ENCODE measurements at places on chromosomes 2 and 18.

DNA sequence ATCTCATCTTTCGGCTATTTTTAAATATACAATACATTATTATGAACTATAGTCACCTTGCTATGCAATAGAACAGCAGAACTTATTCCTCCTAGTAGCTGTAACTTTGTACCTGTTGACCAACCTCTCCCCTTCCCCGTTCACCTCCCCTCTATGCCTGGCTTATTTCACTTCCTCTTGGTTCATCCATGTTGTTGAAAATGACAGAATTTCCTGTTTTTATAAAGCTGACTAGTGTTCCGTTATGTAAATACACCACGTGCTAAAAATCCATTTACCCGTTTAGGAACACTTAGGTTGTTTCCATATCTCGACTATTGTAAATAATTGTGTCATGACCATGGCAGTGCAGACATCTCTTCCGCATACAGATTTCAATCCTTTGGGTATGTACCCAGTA lies 10.3 kb downstream of the ALPI start:
- DNase-seq, result no peak

DNA sequence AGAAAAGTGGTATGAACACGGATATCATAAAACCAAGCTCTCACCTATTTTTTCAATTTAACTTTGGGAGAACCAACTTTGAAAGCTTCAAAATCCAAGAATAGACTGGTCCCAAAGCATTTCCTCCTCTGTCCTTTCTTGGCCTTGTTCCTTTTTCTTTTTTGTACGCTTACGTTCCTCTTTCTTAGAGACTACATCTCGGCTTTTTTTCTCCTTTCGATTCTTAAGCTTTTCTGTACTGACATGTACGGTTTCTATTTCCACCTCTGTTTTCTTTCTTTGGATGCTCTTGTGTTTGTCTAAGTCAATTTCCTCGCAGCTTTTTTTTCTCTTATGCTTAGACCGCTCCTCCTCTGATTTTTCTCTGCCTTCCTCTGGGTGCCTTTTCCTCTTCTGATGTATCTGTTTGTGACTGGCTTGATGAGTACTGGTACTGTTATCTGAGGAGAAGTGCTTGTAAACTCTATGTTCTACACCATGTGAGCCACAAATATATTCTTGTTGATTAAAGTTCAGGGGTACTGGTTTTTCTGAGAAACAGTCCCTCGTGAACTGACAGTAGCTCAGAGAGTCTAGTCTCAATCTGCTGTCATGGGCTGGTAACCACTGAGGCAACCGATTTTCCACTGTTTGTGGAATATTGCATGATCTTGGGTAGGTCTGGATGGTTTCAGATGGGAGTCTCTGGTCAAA lies 11.5 kb upstream of the RNU2-63P start:
- DNase-seq, result no peak

- DNase-seq, result no peak
Observed at GRCh38 chr2:237064203-237065070, 21.3 kb upstream of the COPS8 start.

GRCh38 chr2:24985511-24985910 lies 13.8 kb upstream of the DNAJC27 start:
- no peak for DNase-seq

GRCh38 chr2:235841863-235842262 lies 326.3 kb downstream of the GBX2 start:
- DNase-seq, result no peak

DNA sequence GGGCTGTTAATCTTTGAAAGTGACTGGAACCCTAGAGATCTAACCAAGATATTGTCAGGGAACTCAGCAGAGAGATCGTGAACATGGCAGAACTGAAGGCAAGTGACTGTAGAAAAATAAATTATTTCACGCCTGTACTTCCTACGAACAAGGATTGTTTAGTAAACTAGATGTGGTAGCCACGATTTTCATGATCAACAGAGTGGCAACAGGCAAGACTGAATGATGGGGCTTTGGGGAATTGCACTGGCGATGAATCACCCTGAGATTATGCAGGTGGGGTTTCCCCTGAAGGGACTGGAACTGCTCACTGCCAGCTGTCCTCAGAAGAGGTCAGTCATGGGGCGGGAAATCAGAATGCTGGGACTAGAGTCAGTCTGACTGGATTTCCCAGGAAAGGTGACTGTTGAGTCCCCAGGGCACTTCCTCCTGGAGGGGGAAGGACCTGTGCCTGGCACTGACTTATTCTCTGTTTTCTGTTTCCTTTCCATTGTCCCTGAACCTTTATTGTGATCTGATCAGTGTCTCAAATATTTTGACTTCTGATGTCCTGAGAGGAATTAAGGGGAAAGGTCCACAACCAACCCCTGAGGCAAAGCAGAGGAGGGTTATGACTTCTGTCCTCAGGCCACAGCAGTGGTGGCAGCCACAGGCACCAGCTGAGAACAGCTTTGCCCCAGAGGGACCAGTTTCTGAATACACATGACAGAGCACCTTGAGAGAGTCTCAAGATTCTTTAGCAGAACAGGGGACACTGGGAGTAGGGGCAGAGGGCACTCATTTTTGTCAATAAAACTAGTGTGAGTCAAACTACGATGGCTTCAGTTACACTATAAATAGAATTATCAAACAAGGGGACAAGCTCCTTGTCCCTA lies 70.0 kb downstream of the NAB1 start:
- DNase-seq, result no peak

DNA sequence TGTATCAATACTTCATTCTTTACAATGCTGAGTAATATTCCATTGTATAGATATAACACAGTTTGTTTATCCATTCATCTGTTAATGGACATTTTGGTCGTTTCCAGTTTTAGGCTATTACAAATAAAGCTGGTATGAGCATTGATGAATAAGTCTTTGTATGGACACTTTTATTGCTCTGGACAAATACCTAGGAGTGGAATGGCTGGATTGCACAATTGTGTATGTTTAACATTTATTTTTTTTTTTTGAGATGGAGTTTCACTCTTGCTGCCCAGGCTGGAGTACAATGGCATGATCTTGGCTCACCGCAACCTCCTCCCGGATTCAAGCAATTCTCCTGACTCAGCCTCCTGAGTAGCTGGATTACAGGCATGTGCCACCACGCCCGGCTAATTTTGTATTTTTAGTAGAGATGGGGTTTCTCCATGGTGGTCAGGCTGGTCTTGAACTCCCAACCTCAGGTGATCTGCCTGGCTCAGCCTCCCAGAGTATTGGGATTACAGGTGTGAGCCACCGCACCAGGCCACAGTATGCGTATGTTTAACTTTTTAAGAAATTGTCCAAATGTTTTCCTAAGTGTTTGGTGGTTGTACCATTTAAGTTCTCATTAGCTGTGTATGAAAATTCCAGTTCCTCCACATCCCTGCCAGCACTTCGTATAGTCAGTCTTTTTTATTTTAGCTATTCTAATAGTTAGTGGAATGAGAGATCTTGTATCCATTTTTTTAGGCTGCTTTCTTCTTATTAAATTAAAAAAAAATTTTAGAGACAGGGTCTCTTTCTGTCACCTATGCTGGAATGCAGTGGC lies 194.9 kb upstream of the HAAO start:
- no peak for DNase-seq

DNA sequence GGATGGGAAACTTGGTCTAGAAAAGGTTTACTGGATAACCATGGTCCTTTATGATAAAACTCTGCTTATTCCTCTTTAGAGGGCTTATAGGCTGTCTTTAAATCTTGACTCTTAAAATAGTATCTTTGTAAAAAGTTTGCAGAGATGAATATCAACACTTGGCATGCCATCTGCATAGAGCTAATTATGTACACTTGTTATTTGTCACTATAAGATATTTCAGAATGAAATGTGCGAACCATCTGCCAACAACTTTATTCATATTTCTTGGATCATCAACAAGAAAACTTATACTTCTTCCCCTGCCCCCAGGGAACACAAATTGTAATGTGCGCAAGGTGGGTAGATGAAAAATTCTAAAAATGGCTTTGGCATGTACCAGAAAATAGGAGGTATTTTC lies 653.0 kb upstream of the CHAC2 start:
- DNase-seq, result no peak

DNA sequence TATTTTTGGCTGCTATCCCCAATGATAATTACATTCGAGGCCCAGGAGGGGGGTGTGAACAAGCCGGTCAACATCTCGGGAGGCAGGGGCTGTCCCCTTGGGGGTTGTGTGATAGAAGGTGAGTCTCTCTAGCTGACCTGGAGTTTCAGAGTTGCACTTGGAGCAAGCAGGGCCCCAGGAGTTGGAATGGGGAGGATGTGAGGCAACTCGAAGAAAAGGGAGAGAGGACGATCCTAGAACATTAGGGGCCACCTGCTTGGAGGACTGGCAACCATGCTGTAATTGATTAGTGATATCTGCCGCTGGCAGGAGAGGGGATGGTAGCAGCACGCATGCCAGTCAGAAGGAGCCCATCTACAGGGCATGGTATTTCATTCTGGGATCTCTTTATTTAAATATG lies 122.6 kb downstream of the CTIF start:
- no peak for DNase-seq

- no peak for DNase-seq
Observed at GRCh38 chr2:191666732-191667131, 11.2 kb upstream of the NABP1 start.

Data from natural killer cell treated with Interleukin-12 subunit alpha and Interleukin-12 subunit beta and Interleukin-15 and Interleukin-18, amount 100 ng/mL, for 72 hours (primary cell).